ENCODE measurements at places on chromosomes 6 and 20. TPM values are rescaled to one million over a fixed set of nuclear protein-coding genes. Genes with fewer than 3 reads are reported as not detected.

SRSF12 gene
- total RNA-seq, result 0.44 TPM

APCDD1L gene
- 0.44 TPM for total RNA-seq

ECT2L gene
- not detected for total RNA-seq

ENPP3 gene
- total RNA-seq, result 0.11 TPM

SAMD5 gene
- 6.9 TPM for total RNA-seq
